ENCODE measurements at places on chromosomes 6 and 20.

GRCh38 chr6:52984247-52984646, 10.8 kb downstream of the GSTA4 start:
- DNase-seq: no peak

DNA sequence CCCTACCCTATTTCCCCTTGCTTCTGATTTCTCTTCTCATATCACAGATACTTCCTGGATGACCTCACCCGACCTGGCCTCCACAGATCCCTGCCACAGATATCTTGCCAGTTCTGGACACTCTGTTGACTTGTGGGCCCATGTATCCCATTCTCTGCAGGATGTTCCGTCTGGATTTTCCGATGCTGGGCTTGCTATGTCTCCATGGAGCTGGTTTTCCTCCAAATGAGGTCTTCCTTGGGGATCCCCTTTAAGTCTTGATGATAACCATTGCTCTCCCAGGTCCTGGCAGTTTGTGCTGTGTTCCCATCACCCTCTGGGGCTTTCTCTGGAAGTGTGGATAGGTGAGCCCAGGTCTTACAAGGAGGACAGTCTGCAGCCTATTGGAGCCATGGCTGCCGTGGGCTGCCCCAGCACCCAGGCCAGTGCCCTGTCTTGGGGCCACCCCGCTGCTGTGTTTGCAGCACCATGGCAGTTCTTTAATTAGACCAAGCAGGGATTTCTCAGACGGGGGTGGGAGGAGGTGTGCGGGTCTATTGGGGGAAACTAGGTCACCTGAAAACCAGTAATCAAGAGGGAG, 23.9 kb downstream of the PPP1R16B start:
- no peak for DNase-seq

DNA sequence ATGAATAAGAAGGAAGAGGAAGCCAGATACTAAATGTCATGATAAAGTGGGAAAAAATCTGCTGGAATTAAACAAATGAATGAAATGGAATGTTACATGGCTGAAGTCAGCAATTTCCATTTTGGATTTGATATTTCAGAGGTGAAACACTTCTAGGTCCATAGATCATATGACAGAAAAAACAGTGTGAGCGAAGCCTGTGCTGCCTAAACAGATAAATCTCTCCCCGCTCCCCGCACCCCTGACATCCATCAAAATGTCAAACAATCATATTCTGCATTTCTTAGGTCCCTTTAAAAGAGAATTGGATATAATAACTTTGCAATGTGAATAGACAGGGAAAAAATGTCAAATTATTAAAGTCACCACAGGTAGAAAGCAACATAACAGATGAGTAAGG, 26.0 kb upstream of the TRDN start:
- DNase-seq: no peak

GRCh38 chr6:160134779-160135547, 13.3 kb downstream of the SLC22A1 start:
- no peak for DNase-seq

DNA sequence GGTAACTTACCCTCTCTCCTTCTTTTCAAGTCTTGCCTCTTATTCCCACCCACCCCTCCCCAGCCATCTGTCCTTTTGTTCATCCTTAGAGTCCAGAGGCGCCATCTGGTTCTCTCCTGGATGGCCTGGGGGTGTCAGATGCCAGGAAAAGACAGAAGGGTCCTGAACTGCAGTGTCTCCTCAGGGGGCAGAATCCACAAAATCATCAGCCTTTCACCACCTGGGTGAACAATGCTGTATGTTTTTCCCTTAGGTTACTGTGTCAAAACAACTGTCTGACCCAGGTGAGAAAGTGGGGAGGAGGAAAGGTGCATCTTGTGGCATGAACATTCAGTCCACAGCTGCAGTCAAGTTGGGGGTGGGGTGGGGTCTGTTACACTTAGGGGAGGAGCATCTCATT, 47.9 kb upstream of the FYN start:
- DNase-seq: no peak

DNA sequence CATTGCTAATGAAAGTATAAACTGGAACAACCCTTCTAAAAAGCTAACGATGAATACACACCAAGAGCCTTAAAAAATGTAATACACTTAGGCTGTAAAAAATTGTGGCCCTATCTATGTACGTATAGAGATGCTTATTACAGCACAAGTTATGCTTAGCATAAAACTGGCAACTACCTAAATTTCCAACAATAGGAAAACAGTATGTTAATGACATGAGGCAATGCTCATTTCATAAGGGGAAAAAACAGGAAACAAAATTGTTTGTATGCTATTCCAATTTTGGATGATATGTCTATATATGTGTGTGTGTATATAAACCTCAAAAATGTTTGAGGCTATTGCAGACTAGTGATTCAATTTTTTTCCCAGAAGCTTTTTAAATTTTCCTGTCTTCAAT, 82.5 kb downstream of the DTNBP1 start:
- DNase-seq: no peak

DNA sequence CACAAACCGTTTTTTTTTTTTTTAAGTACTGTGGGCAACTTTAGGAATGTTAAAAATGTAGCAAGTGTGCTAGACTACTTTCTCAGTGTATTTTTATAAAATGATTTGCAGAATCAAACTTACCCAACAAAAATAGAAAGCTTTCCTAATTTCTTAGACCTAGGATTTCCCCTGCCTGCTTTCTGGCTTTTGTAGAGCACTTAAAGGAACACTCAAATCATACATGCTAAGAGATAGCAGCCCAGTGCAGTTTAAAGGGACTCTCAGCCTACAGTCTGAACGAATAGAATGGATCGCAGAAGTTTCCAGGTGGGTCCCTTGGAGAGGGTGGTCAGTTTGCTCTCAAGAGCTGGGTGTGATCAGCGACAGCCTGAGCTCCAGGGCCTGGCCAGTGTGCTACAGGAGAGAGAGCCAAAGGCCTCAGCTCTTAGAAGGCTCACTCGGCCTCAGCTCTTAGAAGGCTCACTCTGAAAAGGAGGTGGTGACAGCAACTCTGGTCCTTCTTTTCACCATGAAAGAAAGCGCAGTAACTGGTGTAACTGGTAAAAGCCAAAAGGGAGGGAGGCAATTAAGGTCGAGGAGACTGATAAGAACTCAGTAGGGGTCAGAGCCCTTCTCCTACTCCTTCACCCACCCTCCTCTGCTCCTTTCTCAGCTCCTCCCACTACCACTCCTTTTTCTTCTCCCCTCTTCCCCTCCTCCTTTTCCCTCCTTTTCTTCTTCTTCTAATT, 142.4 kb downstream of the ZFP64 start:
- no peak for DNase-seq

DNA sequence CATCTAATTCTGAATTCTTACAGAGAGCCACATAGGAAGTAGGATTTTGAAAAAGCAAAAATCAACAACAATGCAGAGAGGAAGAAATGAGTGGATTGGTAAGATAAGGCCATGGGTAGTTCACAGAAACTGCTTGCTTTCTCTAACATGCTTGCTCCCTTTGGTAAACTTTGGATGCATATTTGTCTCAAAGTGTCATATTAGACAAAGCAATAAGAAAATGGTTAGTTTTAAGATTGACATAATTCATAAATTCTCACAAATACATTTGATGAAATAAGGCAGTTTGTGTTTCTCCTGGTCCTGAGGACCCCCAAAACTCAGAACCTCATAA, 31.7 kb downstream of the UTRN start:
- DNase-seq: no peak

GRCh38 chr6:115976321-115976870, 84.3 kb downstream of the FRK start:
- DNase-seq: no peak

GRCh38 chr20:11432407-11432806, 485.3 kb upstream of the BTBD3 start:
- no peak for DNase-seq
